D341Med (cell line): ENCODE measurements at places on chromosomes 5 and 9.

DNA sequence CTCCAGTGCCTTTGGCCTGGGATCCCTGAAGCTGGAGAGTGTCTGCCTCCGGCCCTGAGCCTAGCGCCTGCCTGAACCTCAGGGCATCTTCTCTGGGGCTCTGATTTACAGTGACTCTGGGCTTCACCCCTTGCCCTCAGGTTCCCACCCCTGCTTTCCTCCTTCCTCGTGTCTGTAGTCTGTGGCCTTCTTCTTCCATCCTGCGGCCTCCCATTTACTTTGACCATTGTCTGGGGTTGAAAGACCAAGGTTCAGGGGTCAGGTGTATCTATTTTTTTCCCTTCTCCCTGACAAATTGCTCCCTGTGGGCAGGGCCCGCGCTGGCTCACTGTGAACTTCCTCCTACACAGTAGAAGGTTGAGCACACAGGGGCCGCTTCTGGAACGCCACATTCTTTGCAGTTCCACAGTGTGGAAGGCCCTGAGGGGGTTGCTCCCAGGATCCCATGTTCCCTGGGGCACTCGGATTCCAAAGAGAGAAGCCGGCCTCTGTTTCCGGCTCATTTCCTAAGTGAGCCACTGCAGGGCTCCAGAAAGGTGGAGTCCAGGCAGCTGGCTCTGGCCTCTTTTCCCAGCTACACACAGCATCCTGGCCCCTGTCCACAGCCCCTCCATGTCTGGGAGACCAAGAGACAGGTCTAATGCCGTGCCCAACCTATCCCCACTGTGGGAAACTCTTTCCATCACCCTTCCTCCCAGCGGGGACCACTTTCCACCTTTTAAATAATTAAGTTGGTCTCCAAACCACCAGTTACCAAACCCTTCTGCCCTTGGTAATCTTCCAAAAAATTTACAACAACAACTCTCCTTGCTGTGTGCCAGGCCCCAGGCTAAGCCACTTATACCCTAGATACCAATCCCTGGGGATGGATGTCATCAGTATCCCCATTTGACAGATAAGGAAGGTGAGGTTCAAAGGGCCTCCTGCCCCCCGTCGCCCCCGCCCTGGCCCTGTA is 140.3 kb upstream of the IER5L start:
- DNase-seq: peak; percentile 24

GRCh38 chr9:36398745-36399144 is 1.3 kb downstream of the RNF38 start:
- DNase-seq: no peak

GRCh38 chr5:135714126-135714894 is 120.2 kb upstream of the SLC25A48 start:
- DNase-seq: no peak

DNA sequence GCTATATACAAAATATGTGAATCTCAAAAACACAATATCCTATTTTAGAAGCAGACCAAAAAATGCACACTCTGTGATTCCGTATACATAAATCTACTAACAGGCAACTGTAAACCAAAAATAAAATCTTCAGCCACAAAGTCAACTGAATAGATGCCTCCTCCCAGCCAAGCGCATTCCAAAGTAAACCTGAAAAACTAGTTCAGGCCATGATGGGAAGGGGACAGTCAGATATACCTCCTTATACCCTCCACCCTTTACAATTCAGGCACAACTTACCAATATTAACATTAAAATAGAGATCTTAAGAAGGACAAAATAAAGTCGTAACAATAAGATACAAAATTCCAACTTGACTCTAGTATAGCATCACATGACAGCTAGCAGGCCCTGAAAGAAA is 1604.5 kb upstream of the NUDT12 start:
- DNase-seq: no peak

DNA sequence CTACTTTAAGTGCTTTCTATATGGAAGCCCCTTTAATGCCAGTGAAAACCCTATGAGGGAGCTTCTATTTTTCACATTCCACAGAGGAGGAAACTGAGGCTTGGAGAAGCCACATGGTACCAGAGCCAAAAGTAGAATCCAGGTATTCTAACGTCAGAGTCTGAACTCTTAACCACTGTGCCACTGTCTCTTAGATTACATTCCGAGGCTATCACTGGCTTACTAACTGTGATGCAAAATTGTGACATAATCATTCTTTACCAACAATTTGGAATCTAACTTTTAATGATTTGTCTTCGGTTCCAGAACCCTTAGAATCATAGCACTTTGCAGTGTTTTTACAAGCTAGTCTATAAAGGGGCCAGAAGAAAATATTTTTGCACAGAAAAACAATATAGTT is 59.2 kb downstream of the SLC1A3 start:
- no peak for DNase-seq

- no peak for DNase-seq
These were observed 12.4 kb downstream of the IL4 start for GRCh38 chr5:132686193-132686592.

GRCh38 chr9:81858657-81859430 is 69.4 kb upstream of the SPATA31D4 start:
- peak; percentile 35 for DNase-seq

GRCh38 chr5:111682121-111682520 is 74.9 kb downstream of the NREP start:
- no peak for DNase-seq

DNA sequence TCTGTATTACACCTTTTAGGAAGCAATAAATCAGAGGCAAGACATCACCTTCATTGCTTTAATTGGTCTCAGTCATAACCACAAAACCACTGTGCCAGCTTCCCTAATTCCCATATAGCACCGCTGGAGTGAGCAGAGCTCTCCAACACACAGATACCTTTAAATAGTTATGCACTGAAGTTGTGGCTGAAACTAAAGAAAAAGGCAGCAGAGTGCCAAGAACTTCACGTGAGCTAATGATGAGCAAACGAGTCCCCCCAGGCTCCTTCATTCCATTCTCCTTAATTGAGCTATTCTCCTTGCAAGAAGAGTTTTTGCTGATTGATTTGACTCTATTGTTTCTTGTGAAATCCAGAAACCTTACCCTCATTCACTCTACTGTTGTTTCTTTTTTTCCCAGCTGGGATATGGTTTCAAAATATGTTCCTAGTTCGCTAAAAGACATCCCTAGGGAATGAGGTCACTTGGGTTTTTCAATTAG is 501.5 kb downstream of the SPATA31D1 start:
- no peak for DNase-seq

GRCh38 chr5:88251048-88251711 is 17.5 kb downstream of the TMEM161B start:
- DNase-seq: no peak

DNA sequence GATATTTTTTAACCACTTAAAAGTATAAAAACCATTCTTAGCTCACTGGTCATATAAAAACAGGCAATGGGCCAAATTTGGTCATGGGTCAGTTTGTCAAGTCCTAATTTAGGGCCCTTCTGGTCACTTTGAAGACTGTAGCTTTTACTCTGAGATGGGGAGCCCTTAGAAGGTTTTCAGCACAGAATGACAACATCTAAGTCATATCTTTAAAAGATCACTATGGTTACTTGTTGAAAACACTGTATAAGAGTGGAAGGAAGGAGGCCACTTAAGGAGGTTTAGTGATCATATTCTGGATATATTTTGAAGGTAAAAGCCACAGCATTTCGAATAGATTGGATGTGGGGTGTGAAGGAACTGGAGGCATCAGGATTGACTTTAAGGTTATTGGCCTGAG is 76.7 kb downstream of the STRBP start:
- DNase-seq: no peak

DNA sequence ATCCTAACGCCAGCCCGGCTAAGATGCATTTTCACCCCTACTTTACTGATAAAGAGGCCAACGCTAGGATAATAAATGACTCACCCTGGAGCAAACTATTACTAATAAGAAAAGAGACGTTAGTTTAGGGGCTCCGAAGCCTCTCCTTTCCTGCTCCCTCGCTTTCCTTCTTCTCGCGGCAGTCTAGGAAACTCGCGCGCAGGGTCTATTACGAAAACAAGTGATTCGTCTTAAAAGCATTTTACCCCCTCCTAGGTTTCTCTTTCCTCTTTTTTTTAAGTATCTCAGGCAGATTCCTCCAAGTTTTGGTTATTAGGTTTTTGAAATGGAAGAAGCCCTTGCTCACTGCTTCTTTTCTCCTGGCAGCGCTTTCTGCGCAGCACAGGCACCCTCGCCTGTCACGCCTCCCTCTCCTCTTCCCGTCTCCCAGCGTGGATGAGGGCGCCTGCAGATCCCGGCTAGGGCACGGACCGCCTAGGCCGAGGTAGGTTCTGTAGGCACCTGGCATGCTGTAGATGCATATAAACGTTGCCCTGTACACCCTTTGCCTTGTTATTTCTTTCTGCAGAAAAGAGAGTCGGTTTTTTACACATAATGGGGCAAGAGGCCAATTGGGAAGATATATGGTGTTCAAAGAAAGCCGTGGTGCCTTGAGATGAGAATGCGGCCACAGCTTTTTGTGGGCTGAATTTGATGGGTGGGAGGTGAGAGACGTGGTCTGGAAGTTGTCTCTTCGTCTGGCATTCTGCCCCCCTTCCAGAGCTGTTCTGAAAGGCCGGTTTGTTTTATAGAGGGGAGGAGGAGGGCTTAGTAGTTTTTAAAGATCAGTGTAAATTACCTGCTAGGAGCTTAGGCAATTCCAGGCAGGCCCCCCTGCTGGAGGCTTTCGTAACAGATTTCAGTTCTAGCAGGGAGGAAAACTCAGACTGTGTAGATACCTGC is 983 bp downstream of the GCNT1 start:
- peak; percentile 58 for DNase-seq

DNA sequence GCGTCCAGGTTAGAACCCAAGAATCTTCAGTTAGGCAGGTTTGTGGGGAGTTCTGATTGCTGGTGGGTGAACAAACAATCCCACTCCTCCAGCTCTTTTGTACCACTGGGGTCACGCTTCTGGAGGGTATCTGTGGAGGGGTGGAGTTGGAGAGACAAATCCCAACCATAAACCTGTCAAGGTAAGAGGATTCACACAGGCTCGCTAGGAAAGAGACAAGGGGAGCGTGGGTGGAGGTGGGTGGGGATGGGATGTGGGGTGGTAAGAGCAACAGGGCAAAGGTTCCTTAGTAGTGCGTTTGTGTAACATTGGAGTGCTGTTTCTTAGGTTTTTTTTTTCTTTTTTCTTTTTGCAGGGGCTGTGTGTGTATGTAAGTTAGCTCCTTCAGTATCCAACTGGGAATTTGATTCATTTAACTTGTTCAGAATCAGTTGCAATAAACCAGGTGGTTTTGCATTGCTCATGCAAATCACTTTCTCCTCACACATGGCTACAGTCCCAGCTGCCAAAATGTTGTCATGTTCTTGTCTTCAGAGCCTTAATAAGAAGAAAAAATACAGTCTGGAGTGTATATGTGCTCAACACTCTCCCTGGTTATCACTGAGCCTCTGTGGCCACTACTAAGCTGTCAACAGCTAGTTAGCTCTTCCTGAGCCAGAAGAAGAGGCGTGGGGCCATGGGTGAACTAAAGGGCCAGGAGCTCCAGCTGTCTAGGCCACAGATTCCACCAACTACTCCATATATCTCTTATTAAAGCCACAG is 164.0 kb upstream of the RAD23B start:
- no peak for DNase-seq

DNA sequence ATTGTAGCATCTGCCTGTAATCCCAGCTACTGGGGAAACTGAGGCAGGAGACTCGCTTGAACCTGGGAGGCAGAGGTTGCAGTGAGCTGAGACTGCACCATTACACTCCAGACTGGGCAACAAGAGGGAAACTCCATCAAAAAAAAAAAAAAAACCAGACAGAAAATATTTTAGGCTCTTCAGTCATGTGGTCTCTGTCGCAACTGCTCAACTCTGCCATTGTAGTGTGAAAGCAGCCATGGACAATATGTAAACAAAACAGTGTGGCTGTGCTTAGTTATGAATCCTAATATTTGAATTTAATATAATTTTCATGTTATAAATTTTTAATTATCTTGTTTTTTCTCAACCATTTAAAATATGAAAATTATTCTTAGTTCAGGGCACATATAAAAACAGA is 38.4 kb downstream of the ZFAND5 start:
- DNase-seq: no peak

GRCh38 chr5:68395926-68396511 is 180.5 kb downstream of the PIK3R1 start:
- no peak for DNase-seq

GRCh38 chr9:16039988-16040761 is 487.3 kb downstream of the CCDC171 start:
- DNase-seq: no peak

DNA sequence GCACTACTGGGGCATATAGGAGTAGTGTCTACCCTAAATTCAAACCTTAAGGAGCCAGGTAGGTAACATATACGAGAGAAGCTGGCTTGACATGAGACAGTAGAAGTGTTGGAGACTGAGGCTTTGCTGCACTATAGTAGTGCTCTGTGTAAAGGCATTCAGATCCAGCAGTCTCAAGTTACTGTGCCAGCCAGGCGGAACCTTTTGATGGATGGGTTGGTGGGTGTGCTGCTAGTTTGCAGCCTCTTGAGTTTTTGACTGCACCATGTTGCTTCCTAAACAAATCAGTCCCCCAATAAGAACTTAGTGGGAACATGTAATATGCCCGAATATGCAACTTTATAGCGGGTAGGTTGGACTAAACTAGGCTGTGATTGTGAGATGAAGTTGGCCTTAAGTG is 1.5 kb downstream of the CLTA start:
- no peak for DNase-seq

DNA sequence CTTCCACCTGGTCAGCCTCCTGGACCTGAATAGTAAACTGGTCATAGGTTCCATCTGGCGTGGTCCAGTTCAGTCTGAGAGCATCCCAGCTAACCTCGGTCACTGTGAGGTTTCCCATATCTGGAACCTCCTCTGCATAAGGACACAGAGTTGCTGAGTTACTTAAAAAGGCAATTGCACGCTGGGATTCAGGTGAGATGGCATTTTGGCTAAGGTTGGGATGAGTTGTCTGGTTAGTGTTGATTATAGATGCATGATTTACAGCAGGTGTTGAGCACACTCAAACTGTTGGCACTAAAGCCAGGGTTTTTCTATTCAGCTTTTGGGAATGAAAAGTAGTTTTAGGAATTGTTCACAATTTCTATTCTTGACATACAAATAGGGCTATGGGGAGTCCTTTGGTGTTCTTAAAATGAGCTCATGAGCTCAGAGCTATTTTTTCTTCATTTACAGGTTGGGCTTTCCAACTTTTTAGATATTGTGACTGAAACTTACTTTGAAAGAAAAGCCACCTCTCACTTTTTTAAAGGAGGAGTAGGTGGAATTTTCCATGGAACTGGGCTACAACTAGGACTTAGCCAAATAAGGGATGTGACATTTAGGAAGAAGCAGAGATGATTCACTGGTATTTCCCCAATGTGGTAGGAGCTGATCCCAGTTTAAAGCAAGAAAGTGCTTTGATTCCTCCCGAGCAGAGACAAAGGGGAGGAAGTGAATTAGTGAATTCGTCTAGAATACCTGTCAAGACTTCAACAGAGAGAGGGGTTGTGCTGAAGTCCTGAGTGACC is 54.7 kb downstream of the TNC start:
- no peak for DNase-seq
